ENCODE measurements at places on chromosomes 5 and 9.

DNA sequence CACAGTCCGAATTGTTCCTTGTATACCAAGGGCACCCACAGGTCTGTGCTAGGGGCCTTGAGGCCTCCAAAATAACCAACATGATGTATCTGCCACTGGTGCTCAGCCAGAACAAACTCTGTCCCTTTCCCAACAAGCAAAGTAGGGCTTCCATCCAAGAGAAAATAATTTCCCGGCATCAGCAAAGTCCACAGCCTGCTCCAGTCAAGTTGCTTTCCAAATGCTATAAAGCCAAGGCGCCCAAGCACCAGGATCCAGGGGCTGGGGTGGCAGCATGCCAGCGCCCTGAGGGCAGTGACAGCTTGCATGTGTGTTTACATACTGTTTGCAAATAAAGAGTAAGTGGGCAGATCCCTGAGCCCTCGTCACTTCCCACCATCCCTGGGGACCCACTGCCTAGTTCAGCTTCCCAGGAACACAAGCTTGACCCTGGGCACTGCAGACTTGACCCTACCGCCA, 155.9 kb downstream of the ERCC6L2 start:
- DNase-seq = peak; percentile 26

- no peak for DNase-seq
Observed at GRCh38 chr5:67816456-67816855, 399.1 kb upstream of the PIK3R1 start.

DNA sequence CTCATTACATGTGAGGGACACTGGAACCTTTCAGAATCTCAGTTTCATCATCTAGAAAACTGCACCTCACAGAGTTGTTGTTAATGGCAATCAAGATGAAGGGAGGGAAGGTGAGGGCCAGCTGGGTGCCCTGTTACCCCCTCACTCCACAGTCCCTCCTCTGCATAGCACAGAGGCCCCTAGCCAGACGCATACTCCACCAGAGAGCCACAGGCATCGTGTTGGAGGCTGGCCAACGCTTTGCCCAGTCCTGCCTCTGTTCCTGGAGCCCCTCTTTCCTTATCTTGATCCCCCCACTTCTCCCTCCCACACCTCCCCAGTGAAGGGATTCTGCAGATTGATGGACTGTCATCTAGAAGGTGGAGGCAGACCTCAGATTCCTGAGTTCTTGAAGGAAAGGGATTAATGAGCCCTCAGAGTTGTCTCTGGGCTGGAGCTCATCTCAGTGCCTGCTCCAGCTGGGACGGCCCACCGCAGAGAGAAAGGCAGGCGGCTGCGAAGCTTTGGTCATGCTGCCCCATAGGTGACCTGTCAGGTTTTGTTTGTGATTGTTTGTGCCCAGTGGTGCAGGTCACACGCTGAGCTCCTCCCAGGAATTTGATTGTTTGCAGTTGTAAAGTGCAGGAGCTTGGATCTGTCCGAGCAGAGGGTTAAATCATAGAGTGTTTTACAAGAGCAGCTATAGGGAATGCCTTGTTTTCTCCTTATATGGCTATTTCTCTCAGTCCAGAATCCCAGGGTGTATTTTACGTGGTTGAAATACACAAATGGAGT, 487.3 kb downstream of the CCDC171 start:
- DNase-seq = no peak

DNA sequence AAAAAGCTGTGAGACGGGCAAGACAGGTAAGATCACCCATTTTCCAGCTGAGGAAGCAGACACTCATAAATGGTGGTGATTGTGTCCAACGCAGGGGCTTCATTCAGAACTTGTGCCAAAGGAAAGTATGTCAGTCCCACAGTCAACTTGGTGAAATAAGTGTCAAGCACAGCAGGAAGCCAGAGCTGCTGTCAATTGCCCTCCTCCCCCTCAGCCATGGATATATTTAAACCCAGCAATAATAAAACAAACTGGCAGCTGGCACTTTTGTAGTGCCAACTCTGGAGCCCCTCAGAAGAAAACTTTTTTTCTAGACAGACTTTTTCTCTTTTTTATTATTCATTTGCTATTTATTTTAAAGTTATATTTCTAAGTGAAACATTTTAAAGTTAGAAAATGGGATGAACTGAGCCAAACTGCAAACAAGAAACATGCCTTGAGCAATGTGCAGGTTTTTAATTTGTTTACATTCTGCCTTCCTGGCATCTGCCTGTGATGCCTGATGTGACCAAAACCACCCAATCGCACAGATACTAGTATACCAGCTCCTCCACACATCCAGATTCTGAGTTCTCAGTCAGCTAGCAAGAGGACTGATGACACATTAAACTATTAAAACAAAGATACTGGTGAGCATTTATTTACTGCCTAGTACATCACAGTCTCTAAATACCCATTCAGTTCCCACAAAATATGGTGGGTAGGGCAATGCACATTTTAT, 17.0 kb downstream of the DMAC1 start:
- DNase-seq = peak; percentile 10

DNA sequence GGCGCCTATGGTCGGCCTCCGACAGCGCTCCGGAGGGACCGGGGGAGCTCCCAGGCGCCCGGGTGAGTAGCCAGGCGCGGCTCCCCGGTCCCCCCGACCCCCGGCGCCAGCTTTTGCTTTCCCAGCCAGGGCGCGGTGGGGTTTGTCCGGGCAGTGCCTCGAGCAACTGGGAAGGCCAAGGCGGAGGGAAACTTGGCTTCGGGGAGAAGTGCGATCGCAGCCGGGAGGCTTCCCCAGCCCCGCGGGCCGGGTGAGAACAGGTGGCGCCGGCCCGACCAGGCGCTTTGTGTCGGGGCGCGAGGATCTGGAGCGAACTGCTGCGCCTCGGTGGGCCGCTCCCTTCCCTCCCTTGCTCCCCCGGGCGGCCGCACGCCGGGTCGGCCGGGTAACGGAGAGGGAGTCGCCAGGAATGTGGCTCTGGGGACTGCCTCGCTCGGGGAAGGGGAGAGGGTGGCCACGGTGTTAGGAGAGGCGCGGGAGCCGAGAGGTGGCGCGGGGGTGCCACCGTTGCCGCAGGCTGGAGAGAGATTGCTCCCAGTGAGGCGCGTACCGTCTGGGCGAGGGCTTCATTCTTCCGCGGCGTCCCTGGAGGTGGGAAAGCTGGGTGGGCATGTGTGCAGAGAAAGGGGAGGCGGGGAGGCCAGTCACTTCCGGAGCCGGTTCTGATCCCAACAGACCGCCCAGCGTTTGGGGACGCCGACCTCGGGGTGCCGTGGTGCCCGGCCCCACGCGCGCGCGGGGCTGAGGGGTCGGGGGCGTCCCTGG, 561 bp downstream of the DAPK1 start:
- DNase-seq = no peak

DNA sequence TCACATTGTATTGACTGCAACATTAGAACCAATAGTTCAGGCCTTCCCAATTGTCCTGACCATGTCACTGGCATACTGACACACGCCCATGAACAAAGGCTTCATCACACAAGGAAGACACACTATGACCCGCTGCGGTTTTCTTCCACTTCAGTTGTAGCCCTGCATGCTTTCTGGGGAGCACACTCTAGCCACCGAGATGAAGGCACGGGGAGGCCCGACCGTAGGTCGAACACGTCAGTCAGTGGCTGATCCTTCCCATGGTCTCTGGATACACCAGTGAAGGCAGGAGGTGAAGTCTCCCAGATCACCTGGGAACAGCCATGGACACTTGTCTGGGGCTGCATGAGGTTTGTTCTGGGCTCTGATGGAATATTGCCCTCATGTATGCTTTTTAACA, 224.7 kb downstream of the FSTL4 start:
- no peak for DNase-seq

DNA sequence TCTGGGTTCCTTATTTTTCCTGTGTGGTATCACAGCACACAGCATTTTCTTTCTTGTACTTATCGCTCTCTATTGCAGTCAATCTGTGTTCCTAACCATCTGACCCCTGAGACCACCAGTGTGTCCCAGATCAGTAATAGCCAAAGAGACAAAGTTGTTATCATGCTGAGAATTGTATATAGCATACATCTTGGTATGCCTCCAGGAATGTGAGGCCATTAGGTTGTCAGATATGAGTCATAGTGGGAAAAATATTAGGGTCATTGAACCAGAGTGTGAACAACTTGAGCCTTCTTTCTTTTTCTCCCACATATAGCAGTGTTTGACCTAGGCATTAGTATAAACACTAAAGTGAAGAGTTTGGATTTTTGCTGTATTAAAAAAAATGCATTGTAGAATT, 106.3 kb downstream of the NDUFAF2 start:
- no peak for DNase-seq

GRCh38 chr5:81361600-81361999, 32.3 kb downstream of the ACOT12 start:
- no peak for DNase-seq

DNA sequence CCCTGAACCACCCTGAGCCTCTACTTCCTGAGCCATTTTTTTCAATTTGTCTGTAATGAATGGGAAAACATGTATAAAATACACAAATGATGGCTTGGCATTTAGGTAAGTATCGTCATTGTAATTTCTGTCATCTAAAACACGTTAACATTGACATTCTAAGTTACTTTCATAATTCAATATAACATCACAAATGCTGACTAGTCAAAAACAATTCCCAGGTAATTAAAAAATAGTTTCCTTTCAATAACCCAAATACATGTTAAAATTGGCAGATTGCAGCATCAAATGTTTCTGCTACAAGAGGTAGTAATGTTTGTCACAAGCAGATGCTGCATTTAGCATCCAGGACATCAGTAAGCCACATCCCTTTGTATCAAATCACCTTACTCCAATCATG, 776.4 kb downstream of the KCTD16 start:
- no peak for DNase-seq

DNA sequence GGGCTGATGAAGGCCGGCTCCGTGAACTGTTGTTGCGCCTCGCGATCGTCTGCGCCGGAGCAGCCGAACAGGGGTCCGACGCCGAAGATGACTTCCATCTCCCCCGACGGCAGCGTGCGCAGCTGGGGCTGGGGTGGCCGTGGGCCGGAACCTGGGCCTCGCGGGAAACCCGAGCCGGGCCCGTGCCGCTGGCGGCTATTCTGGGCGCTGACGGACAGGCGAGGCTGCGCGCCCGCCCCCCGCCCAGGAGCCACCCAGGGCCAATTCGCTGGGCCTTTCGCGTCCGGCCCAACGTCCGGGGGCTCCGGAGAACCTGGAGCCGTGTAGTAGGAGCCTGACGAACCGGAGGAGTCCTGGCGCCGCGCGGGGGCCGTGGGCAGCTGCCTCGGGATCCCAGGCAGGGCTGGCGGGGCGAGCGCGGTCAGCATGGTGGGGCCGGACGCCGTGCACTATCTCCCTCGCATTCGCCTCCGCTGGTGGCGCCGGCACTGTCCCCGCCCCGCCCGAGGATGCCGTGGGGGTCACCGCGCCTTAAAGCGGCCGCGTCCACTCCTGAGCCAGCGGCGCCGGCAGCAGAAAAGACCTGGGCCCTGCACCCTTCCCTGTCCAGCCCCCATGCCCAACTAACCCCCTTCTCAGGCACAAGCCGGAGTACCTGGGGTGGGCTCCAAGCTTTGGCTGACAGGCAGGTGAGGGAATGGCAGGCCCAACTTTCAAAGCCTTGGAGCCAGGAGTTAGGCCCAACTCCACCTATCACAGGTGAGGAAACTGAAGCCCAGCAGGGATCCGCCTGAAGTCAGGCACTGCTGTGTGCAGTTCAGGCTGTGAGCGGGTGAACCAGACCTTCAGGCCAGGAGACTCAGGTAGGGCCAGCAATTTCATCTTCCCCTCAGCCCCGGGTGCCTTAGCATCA, at the start of gene PROB1:
TSS of gene PROB1 (minus strand) at position 451 of the 913 bp plus-strand sequence. CDS start at position 428, 23 bp downstream.
- no peak for DNase-seq

DNA sequence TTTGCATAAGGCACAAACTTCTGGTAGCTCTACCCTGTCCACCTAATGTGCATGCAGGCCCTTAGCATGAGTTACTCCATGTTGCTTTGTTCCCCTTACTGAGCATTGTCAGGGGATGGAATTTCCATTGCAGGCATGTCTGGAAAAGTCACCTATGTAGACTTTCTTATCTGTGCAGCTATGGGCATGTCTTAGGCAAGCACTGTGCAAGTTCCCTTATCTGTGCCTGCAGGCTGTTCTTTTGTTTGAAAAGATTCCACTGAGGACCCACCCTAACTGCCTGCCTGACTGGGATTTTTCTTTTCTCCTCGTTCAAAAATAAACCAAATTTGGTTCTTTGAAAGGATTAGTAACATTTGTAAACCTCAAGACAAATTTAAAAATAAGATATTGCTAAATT, 587.0 kb downstream of the CDH18 start:
- no peak for DNase-seq

GRCh38 chr5:103891151-103891550, 328.6 kb upstream of the NUDT12 start:
- DNase-seq = no peak

- no peak for DNase-seq
Observed at GRCh38 chr5:66565878-66566277, 30.3 kb upstream of the MAST4 start.

DNA sequence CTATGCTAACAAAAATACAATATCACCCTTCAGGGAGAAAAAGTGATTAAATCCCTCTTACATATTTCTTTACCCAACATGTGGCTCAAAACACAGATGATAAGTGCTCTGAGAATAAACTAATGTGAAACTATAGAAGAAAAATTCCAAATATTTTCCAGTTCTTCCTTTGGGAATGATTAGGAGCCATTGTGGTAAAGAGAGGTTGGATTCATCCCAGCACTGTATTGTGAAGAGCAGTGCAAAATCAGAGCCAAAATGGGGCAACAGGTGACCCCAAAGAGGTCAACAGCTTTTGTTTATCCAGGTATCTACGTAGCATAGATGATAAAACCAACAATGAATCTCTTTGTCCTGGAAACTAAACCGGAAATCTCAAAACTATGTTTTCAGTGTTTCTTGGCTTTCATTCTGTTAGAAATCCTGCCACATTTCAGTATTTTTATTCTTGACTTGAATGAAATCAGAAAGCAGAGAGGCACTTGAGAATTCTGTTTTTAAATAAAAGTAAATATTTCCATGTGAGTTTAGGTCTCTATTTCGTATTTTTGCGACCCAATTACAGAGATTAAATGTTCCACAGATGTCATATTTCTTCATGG, 120.4 kb upstream of the FST start:
- no peak for DNase-seq

DNA sequence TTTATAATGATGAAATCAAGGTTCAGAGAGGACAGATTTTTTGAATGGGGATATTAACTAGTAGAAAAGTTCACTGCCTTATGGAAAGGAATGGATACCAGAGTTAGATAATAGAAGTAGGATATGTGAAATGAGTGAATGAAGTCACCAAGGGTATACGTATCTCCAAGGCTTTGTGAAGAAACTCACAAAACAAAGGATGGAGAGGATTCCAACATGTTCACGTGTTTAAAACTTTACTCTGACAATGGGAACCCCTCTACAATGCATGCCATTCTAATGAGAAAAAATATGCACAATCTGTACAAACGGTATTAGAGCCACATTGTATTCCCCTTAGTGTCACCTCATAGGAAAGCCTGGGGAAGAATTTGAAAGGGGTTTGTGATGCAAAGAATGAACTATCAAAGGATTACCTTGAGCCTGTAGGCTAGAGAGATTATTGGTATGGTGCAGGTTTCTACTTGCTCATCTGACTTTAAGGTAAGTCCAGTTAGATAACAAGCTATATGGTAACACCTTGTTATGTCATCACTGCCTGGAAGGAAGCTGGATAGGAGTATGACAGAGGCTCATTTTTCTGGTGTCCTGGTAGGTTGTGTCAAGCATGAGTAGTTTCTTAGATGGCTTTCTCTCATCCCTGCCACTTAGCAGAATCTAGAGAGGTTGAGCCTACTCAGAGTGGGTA, 250.3 kb upstream of the SEMA6A start:
- DNase-seq = no peak
